ENCODE measurements at places on chromosomes 4 and X.

- no peak for DNase-seq
These were observed 2.0 kb upstream of the DDX3X start for GRCh38 chrX:41332005-41332404.

GRCh38 chr4:5799406-5799805, 88.4 kb downstream of the EVC start:
- no peak for DNase-seq

DNA sequence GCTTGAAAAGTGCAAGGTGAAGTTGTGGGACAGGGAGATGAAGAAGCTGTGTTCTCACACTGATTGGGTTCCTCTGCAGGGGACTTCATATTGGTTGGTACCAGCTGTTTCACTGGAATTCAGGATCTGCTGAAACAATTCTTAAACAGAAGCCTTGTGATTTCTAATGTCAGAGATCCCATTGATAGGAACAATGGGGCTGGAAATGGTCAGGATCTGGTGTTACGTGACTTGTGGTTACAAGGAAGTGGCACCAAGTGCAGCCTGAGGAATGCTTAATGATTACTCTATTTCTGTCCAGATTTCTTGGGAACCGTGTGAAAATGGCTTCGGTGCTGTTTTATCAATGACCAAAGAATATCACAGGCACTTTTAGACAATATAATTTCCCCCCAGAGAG, 68.1 kb downstream of the MOSPD2 start:
- no peak for DNase-seq

- no peak for DNase-seq
These were observed 488.9 kb upstream of the FAT1 start for GRCh38 chr4:187212446-187213080.

DNA sequence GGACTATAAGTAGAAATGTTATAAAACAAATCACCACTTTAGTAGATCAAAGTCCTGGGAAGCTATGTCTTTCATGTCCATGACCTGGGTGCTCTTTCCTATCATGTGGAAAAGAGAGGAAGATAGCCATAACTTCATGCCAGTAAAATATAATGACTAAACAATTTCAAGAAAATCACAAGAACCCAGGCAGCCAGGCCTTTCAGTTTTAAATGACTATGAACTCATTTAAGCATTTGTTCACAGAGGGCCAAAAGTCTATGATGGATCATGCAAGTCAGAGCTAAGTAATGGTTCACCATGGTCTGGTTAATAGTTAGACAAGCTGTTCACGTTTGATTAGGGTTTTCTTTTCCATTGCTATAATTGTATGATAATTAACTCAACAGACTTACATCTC, 155.8 kb downstream of the PPARGC1A start:
- DNase-seq = no peak

GRCh38 chrX:109858602-109859341, 125.7 kb upstream of the ACSL4 start:
- no peak for DNase-seq

DNA sequence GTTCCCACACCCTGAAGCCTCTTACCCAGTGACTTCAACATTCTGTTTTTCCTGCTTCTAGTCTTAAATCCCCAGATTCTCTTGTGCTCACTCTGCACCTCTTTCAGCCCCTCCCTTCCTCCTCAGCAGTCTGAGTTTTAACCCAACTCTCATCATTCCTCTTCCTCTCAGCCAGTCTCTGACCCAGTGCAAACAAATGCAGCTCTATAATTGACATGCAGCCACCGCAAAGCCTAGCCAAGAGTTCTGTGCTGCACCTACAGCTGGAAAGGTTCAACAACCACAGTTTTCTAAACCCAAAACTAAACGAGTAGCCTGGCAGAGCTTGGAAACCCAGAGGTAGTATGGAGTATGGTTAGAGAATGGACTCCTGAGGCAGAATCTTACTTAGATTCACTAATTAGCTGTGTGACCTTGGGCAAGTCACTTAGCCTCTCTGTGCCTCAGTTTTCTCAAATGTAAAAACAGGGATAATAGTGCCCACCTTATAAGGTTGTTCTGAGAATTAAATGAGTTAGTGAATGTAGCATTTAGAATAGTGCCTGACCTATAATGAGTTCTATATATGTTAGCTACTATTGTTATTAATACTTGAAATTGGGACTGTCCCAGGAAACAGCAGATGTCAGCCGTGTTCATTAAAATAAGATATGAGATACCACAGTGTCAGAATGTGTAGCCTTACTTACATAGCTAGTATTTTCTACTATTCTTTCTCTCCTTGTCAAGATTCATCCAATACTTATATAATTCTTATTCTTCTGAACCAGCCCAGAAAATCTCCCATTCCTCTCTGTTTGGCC, 3.5 kb downstream of the TMEM154 start:
- no peak for DNase-seq

DNA sequence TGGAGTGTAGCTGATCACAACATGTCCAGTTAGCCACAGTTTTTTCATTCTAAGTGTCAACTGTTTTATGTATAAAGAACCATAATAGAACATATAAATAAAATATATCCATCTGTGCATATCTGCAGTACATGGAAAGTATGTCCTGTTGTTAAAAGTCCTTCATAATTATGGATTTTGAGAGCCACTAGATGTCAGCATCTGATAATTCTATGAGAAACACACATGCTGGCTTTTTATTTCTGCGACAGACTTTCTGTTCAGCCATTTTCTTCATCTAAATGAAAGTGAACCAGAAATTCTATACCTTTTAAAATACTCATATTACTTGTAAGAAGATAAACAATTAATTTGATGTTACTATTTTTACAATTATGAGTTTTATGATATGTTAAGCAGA, 251.5 kb downstream of the GPM6A start:
- DNase-seq = no peak

DNA sequence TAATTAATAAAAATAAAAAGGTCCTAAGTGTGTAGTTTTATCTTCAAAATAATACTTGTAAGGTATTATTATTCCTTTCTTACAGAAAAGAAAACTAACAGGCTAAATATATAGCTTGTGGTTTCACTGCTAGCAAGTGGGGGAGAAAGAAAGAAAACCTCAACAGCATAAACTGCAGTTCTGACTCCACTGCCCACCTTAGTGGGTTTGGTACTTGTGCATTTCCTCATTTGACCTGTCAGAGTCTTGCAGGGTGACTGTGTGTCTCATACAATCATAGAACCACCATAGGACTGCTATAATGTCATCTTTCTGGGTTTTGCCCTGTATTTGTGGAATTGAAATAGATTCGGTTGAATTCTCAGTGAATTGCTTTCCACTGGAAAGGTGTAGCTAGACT, 94.7 kb upstream of the PUDP start:
- DNase-seq = no peak

GRCh38 chr4:56689201-56689969, 8.3 kb upstream of the HOPX start:
- no peak for DNase-seq

DNA sequence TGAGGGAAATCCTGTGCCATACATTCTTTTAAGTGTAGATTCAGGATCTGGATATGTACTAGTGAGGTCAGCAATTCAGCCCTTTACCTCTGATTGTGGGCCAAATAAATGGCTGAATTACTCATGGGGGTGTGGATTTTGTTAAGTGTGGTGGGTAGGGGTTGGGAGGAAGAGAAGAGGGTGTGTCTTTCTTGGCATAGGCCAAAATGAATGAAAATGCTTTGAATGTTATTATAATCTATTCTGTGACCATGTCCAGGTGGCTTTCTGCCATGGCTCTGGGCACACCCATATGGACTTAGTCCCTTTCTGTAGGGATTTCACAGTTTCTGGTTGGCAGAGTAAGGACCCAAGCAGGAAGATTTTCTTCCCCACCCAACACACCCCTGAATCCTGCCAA, 244.3 kb downstream of the CBR4 start:
- DNase-seq = peak; percentile 80

DNA sequence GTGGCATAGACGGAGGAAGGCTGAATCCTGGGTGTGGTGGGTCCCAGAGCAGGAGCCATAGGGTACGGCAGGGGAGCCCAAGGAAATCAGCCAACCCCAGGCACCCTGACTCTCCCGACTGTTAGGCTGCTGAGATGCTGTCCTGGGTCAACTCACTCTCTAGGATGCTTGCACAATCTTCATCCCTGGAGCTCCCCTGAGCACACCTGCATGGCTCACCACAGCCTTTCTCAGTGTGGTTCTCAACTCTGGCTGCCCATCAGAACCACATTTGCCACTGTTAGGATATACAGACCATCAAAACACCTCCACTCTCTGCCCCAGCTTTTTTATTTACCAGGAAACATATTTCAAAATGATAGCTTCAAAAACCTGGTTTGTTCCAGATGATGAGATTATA, 236.3 kb downstream of the FBXW7 start:
- no peak for DNase-seq

- no peak for DNase-seq
These were observed 50.6 kb downstream of the SYNPO2 start for GRCh38 chr4:118939169-118939783.

DNA sequence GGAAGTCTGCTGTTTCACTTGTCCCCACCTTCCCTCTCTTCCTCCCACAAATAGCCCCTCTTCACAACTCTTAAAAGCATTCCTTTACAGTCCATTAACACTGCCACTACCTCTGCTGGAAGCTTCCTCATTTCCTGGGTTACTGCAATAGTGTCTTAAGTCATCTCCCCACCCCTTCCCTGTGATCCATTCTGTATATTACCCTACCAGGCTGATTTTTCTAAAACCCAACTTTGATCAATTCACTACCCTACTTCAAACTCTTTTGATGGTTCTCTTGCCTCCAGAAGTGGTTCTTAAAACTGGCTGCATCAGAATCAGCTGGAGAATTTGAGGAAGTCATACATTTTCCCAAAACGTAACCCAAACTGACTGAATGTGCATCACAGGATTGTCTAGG, 8.8 kb upstream of the XIAP start:
- DNase-seq = no peak

GRCh38 chr4:134546279-134546678, 344.7 kb upstream of the PABPC4L start:
- DNase-seq = peak; percentile 61

GRCh38 chr4:101960431-101960830, 169.9 kb downstream of the BANK1 start:
- no peak for DNase-seq

GRCh38 chr4:76282941-76283689, 23.4 kb upstream of the STBD1 start:
- DNase-seq = no peak

DNA sequence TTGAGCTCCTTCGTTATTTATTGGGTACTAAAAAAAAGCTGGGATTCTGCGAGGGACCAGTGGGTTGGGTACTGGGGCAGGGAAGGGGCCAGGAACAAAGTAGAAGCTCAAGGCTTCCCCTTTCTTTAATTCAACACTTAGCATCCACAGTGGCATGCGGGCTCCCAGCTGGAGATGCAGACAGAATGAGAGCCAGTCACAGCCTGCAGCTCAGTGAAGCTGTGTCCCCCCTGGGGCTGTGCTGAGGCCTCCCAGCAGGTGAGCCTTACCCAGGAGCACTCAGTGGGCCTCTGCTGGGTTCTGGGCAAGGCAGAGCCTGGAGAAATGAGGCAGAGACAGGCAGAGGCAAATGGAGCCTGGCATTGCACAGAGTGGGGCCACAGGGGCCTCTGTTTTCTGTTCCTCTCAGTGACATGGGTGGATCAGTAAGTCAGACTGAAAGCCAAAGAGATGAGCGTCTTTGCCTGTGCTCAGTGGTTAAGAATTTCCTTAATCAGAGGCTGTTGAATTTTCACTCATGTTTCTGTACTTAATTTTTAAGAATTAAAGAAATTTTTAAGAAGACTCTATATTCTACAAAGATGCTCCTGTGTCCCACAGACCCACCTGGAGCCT, 181.4 kb upstream of the RBPJ start:
- DNase-seq = no peak

GRCh38 chr4:148982200-148982599, 540.0 kb upstream of the NR3C2 start:
- DNase-seq = no peak

- no peak for DNase-seq
These were observed 2.9 kb upstream of the BGN start for GRCh38 chrX:153491918-153492317.

DNA sequence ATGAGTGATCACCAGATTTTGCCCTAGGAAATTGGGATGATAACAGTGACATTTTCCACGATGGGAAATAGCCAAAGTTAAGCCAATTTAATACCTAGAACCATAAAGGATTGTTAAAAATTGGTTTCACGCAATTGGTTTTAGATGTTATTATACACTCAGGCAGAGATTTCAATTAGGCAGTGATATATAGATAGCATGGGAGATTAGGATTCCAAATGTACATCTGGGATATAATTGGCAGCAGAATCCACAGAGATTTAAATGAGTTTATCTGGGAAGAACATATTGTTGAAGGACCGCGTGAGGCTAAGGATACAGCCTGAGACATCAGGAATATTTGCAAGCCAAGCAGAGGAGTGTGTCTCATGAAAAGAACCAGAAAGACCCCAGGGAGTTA, 351.6 kb downstream of the GPM6A start:
- no peak for DNase-seq

GRCh38 chr4:11814758-11815157, 386.1 kb upstream of the HS3ST1 start:
- no peak for DNase-seq

- no peak for DNase-seq
These were observed 18.9 kb downstream of the ZBTB49 start for GRCh38 chr4:4308800-4309441.

GRCh38 chrX:2484256-2484655, 16.5 kb downstream of the DHRSX start:
- no peak for DNase-seq

DNA sequence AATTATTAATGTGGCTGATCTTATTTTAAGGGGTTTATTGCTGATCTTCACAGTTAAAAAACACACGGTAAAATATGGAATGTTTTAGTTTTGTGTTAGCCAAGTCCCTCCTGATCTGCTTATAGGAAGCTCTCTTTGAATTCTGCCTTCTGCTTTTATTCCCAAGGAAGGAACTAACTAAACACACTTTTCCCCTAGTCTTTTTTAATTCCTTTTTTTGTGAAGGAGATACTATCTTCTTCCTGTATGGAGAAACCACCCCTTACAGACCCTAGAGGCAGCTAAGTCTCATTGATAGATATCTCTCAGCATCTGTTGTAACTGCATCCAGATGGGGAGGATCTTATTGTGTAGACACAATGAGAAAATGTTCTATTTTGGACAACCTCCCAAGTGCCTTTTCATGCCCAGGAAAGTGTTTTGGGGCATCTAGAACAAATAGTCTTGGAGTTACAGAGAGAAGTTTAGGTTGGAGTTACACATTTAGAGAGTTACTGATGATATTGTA, 64.4 kb downstream of the AFF1 start:
- DNase-seq = no peak

- DNase-seq = no peak
These were observed 20.2 kb upstream of the PITX2 start for GRCh38 chr4:110643096-110643495.

DNA sequence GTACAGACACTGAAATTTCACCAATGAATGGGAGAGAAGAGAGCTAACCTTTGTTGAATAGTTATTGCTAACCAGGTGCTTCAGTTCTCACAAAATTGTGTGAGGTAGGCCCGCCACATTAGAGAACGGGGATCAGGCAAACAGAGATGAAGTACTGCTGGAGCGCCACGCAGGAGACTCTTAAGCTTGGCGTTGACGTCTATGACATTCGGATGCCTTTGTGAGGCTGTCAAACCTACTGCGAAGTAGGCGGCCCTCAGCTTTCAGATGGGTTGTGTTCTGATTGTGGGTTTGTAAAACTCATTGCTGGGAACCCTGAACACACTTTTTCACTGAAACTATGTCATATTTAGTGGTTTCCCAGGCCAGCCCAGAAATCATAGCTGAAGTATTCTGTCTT, 173.6 kb downstream of the CBR4 start:
- DNase-seq = no peak
